ENCODE measurements at places on chromosomes 1 and 21.

- DNase-seq = no peak
Measured at GRCh38 chr1:102941366-102941947, 166.9 kb downstream of the COL11A1 start.

DNA sequence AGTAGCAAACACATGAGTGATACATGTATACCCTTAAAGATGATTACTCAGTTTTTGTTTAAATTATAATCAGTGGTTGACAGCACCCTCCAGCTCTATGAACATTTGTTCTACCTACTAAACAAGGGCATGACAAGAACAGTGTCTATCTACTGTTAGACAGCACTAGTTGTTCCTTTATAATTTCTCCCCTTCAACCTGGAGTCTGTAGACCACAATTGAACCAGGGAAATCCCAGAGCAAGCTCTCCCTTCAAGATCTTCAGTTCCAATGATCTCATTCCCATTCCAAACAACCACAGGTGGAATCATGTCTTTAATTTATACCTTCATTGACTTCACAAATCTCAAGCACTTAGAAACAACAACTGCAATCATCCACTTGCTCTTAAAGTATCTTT is 216.1 kb downstream of the HHIPL2 start:
- DNase-seq = no peak

GRCh38 chr1:45929257-45929687 is 125.9 kb downstream of the MAST2 start:
- DNase-seq = no peak

GRCh38 chr1:58804853-58805565 is 21.2 kb upstream of the JUN start:
- DNase-seq = no peak

DNA sequence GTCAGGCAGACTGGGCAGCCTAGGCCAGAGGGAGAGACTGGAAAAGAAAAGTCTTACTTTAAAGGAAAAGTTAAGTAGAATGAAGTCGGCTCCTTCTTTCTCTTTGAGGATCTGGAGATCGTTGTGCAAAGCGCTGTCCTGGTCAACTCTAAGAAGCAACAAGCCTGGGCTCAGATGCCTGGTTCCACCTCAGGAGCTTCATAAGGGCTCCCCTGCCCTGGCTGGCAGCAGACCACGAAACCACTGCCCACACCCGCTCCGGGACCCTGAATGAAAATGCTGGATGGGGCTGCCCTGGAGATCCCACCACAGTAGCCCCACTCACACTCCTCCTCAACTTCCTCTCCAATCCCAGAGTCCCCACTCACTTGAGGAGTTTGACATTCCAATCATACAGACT is 6.4 kb downstream of the UBE2Q1 start:
- DNase-seq = no peak

GRCh38 chr21:37342046-37342632 is 24.4 kb upstream of the DYRK1A start:
- no peak for DNase-seq

- no peak for DNase-seq
Measured at GRCh38 chr1:230174041-230174440, 107.0 kb downstream of the GALNT2 start.

DNA sequence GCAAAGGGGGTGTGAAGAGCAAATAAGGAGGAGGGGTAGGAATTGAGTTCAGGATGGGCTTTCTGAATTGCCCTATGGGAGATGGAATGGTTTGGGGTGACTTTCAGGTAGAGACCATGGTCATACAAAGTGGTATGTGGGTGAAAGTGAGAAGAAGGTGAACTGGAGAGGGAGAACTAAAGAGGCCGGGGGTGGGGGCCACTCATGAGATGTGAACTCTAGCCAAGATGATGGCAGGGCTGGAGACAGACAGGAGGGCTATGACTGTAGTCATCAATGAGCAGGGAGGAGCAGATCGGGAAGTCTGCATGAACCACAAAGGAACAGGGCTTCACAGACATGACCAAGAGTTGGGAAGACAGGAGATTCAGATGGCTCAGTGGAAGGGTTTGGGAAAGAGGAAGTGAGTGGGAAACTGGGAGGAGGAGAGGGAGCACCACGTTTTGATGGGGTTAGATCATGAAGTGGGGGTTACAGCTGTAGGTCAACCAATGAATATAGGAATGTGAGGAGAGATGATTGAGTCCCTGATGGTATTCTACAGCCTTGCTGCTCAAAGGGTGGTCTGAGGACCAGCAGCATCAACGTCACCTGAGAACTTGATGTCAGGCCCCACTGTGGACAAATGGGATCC is 20.7 kb upstream of the LRRC8D start:
- DNase-seq = no peak

DNA sequence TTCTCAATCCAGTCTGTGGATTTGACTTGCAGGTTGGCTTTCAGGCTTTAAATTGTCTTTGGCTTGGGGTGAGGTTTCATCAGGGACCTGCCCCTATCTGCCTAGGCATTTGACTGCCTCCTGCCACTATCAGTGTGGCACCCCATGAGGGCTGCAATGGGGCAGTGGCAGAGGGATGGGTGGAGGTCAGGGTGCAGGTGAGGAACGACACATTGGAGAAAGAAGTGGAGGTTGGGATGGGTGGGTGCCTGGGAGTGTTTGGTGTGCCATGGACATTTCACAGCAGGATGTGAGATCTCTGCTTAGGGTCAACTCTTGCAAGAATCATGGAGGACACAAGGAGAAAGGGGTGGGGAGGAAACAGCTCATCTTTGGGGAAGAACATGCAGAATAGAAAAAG is 625.1 kb downstream of the PTPRU start:
- no peak for DNase-seq

- DNase-seq = no peak
Measured at GRCh38 chr1:57832612-57833011, 408.8 kb upstream of the DAB1 start.

- DNase-seq = no peak
Measured at GRCh38 chr21:35530766-35531165, 481.7 kb upstream of the RUNX1 start.

DNA sequence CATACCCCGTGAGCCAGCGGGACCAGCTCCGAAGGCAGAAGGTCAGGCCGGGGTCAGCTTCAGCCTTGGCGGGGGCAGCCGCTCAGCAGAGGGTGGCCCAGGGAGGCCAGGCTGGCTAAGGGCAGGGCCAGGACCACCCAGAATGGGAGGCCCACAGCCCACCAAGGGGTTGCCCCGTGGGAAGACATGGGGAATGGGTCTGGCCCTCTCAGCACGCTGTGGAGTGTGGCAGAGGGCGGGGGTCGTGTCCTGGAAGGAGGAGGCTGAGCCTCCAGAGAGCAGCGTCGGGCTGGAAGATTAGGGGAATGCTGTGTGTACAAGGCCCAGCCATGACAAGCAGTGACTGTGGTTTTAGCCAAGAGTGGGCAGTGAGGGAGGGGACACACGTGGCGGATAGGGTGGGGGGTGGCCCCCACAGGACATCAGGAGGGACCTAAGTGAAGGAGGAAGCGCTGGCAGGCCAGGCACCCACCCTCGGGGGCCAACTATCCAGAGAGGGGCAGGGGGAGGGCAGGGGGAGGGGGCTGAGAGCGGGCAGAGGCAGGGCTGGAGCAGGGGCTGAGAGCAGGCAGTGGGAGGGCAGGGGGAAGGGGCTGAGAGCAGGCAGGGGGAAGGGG is 43.9 kb upstream of the POFUT2 start:
- no peak for DNase-seq
